Left lung (tissue), 14 donors: ENCODE measurements at places on chromosomes 7 and 10. TPM values are rescaled to one million over a fixed set of nuclear protein-coding genes. Genes with fewer than 3 reads are reported as not detected.

The FRMD4A gene
- total RNA-seq, result 34.5 TPM

The NUB1 gene
- 42.4 TPM for total RNA-seq

The COL26A1 gene
- total RNA-seq, result 0.76 TPM

The CPN1 gene
- total RNA-seq, result not detected

The RTKN2 gene
- 14.1 TPM for total RNA-seq

The OR2A1 gene
- not detected for total RNA-seq

The PWWP2B gene
- total RNA-seq, result 23.2 TPM

The TCERG1L gene
- not detected for total RNA-seq

The C10orf67 gene
- total RNA-seq, result 0.93 TPM

The GRM3 gene
- total RNA-seq, result not detected

DNA sequence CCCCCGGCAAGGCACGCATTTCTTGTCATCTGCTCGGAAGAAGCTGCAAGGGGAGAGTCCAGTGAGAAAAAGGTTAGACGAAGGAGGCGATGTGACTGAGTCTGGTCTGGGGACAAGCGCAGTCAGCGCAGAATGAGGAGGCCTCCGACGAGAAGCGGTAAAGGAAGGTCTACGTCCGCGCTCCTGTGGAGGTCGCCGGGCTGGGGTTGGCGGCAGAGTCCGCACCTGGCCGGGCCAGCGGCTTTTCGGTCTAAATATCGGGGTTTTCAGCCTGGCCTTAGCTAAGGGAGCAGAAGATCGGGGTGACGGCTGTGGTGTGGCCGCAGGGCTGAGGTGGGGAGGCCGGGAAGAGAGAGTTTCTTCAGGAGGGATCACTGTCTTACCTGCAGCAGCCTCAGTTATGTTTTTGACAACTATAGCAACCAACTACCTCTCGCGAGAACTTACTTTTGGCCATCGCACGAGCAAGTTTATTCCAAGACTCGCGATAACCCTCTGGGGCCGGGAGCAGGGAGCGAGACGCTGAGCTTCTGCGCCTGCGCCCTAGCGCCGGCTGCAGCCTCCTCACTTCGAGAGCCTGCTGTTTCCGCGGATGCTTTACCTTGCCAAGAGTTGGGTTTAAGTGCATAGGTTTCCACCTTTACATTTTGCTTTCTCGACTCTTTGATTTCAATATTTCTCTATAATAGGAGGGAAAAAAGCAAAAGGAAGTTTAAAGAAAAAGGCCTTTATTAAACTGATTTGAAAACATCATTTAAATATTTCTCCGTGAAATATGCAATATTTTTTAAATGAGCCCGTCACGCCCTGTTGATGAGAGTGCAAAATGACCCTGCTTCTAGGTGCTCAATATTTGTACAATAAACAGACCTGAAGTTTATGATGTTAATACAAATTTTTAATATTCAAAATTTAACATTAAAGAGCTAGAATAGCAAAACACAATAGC is at the start of gene CFAP70:
TSS of gene CFAP70 (minus strand) at position 534 of the 949 bp plus-strand sequence. CDS start 4,068 bp downstream, outside the sequence.
- DNase-seq, result peak; percentile 95

GRCh38 chr7:12017046-12017445 is 185.0 kb upstream of the THSD7A start:
- no peak for DNase-seq

DNA sequence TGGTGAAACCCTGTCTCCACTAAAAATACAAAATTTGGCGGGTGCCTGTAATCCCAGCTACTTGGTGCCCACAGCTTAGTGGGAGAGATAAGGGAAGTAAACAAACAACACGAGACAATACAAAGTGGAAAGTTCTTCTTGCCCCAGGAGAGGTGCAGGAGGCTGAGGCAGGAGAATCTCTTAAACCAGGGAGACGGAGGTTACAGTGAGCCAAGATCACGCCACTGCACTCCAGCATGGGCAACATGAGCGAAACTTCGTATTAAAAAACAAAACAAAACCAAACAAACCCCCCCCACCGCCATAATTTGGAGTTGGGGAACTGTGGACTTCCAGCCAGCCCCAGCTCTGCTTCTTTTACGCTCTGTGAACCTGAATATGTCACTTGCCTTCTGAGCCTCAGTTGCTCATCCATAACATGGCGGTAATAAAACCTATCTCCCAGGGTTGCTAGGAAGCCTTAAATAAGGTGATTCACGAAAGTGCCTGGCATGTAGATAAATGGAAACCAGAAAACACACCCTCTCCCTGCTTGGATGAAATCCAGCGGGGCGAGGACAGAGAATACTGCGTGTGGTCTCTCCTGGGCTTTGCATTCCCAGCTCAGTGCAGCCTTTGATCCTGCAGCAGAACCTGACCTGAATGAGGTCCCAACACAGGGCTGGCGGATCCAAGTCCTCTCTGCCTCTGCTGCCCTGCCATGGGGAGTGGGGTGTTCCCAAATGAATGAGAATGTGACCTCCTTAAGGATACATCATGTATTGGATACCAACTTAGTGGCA is 10.2 kb downstream of the MLXIPL start:
- no peak for DNase-seq

- no peak for DNase-seq
Observed at GRCh38 chr10:76643511-76643911, 994.1 kb downstream of the KCNMA1 start.

DNA sequence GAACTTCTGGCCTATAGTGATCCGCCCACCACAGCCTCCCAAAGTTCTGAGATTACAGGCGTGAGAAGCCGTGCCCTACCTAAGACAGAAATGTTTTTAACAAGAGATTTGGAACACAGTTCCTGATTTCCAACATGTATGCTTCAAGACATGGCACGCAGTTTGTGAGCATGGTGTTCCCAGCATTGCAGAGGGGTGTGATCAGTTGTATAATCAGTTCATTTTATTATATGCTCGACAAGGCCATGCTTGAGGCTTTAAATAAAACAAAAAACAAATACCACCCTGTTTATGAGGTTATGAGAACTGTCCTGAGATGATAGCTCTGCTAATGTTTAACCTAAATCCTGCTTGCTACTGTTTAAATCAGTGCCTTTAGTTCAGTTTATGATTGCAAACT is 60.2 kb downstream of the TASOR2 start:
- no peak for DNase-seq

DNA sequence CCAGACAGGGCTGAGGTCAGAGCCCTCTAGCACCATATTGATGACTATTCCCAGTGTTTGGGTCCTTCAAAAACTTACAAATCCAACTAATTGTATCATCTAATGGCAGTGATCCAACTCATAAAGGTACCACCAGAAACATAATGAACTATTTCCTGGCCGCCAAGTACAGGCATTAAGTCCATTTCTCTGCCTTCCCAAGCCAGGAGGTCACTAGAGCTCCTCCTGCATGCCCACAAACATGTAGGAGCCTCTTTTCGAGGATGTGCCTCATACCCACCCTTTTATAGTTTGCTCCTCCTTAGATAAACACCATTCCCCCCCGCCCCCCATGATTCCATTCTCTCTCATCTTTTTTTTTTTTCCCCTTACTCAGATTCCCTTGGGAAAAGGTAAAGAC is 91.3 kb downstream of the CHN2 start:
- DNase-seq, result no peak

- no peak for DNase-seq
Observed at GRCh38 chr10:102650655-102651454, 6.6 kb downstream of the TRIM8 start.

DNA sequence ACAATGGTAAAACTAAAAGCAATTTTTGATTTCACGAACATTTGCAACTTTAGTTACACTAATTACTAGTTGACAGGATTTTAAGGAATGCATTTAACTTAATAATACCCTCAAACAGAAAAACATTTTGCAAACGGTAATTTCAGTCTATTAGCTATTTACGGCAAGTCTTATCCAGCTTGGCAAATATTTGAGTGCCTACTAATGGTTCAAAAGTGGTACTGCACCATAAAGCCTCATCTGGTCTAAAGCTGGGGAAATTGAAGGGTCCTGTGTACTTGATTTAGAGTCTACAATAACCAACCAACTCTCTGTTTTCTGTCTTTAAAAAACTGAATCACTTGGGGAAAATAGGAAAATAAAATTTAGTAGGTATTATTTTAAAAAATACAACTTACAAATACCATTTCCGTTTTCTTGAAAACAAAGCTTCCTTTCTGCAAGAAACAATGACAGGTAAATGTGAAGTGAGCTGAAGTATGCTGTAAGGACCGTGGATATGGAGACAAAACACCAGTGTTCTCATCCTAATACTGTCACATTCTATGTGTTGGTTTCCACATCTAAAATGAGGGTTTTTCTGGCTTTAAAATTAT is 142.3 kb downstream of the VPS50 start:
- DNase-seq, result no peak

DNA sequence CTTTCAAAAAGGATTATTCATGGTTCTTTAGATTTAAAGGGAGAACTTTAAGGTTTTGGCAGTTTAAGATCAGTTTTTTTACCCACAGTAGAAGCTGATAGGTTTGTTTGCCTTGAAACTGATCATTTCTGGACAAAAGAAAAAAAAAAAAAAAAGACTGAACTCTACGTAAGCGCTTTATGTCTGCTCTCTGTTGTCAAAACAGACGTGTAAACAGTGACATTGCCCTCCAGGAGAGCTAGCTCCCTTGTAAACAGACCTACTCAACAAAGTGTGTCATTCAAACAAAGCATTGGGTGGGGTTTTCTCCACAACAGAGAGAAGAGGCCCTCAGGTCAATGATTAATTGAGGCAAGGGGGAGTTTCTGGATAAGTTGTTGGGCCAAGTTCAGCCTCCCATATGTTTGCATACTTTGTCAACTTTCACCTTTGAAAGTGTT is 568.1 kb upstream of the LRRN3 start:
- no peak for DNase-seq

DNA sequence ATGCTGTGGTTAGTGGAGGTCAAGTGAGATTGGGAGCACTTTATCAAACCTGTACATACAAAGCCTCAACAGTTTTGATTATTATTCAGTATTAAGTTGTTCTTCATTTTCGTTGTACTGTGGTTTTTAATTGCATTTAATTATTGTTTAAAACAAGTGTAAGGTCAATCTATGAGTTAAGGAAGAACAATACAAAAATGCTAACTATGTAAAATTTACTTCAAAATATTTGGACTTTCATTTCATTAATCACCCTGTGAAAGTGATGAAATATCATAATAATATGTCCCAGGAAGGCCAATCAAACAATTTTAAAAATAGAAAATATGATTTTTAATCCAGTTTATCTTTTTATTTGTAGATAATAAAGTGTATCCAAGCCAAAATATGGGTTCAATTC is 13.6 kb upstream of the NDUFA5 start:
- no peak for DNase-seq

- no peak for DNase-seq
Observed at GRCh38 chr10:115710136-115710535, 562.9 kb downstream of the GFRA1 start.

- no peak for DNase-seq
Observed at GRCh38 chr7:78895393-78895792, 558.1 kb downstream of the MAGI2 start.

GRCh38 chr7:138345567-138345966 is 114.5 kb upstream of the TRIM24 start:
- no peak for DNase-seq

- peak; percentile 44 for DNase-seq
Observed at GRCh38 chr10:118017850-118018249, 28.9 kb downstream of the RAB11FIP2 start.

DNA sequence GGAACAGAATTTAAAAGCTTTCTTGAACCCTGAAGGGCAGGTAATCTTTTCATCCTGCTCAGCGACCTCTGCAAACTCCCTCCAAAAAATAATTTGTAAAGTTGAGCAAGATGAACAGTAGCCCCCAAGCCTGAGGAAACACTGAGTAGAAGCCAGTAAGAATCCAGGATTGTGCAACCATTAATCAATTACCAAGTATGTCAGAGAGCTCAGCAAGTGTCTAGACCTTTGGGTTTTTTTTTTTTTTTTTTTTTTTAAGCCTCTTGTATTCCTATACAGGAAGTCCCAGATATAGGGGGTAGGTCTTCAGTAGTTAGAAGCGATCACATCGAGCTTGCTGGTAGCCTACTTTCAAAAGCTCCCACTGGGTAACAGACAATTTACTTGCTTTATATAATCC is 155.2 kb downstream of the DGKI start:
- DNase-seq, result no peak

DNA sequence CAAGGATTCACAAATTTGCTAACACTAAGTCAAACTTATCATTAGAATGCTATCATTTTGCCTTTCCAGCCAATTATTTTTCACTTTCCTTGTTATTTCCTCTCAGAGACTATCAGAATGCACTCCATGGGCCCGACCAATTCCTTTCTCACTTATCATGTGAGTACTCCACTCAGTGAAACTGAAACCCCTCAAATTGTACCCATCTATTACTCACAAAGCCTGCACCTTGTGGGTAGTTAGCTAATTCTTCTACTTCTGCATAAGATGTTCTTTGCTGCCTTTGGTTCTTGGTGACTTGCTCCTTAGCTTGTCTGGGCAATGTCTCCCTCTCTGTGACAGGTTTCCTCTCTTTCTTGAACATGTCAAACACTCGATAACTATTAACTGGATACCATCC is 35.2 kb upstream of the MBL2 start:
- DNase-seq, result no peak
